ENCODE measurements at places on chromosomes 6 and 20.

- no peak for DNase-seq
These were observed 23.0 kb downstream of the CARMIL1 start for GRCh38 chr6:25302151-25302550.

DNA sequence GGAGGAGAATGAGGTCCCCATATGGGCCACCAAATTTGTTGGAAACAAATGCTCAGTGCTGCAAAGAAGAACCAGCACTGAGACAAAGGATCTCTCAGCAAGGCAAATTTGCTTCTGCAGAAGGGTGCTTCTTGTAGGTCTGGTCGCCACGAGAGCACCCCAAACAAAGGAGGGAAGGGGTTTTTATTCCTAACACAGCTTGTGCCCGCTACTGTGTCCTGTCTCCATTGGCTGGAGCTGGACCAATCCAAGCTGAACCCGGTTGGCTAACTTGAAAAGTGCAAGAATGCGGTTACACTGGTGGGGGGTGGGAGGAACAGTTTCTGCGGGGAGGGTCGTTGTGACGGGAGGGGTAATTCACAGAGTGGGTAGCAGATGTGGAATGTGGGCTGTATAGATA, 54.1 kb upstream of the TULP1 start:
- DNase-seq: no peak

DNA sequence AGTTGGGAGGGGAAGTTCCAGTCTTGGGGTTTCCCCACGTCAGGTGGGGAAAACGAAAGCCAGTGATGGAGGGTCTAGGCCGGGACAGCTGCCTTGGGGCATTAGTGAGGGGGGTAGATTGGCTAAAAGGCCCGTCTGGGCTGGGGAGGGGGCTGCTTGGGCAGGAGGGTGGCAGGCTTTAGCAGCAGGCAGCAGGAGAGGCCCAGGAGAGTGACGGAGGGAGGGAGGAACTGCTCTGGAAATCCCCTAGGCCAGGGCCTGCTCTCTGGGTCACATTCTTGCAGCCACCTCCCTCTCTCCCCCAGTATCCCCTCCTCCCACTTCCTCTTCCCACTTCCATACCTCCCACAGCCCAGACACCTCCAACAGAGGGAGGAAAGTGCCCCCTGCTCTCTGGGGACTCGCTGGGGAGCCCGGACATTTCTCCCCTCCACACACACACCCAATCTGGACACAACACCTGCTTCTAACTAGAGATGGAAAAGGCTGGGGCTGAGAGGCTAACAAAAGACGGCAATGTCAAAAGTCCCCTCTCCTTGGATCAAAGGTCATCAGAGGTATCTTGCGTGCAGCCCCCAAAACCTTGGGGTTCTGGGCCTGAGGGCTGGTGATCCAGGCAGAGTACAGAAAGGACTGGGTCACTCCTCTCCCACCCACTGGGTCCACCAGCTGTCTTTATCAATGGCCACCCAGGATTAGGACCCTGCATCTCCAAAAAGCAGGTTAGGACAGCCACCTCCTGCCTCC, 1.8 kb downstream of the NFKBIE start:
- no peak for DNase-seq

- no peak for DNase-seq
These were observed 68.2 kb downstream of the PSMG4 start for GRCh38 chr6:3326981-3327380.

DNA sequence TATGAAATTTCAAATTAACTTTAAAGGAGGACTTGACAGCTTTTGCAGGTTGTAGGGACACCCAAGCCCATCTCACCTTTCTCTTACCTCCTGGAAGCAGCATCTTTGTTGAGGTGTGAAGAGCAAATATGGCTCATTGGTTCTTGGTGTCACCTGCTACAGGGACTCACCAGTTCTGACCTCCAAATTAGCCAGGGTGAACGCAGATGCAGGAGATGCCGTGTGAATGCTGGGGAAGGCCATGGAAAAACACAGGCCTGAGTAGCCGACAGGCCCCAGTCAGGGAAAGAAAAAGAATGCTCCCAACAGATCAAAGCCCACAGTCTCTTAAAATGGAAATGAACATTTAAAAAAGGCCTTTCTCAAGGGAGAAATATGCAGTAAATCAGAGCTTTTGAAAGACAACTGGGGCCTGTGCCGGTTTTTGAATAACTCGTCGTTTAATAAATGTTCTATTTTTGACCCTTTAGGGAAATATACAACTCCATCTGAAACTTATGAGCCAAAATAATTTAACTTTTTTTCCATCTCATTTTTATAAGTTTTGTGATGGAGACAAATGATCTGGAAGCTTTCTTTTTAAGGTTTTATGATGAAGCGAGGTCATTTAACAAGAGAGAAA, 167.5 kb downstream of the CD83 start:
- no peak for DNase-seq

DNA sequence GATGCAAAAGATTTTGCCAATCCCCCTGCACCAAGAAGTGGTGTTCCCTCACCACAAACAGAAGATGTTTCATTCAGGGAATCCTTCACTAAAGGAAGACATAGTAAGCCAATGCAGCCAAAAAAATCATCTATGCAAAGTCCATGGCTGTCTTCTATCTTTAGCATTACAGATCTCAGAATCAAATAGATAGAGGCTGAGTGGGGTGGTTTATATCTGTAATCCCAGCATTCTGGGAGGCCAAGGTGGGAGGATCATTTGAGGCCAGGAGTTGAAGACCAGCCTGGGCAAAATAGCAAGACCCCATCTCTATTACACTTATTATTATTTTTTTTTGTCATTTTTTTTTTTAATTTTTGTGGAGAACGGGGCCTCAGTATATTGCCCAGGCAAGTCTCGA, 32.9 kb upstream of the ZNF217 start:
- DNase-seq: no peak

DNA sequence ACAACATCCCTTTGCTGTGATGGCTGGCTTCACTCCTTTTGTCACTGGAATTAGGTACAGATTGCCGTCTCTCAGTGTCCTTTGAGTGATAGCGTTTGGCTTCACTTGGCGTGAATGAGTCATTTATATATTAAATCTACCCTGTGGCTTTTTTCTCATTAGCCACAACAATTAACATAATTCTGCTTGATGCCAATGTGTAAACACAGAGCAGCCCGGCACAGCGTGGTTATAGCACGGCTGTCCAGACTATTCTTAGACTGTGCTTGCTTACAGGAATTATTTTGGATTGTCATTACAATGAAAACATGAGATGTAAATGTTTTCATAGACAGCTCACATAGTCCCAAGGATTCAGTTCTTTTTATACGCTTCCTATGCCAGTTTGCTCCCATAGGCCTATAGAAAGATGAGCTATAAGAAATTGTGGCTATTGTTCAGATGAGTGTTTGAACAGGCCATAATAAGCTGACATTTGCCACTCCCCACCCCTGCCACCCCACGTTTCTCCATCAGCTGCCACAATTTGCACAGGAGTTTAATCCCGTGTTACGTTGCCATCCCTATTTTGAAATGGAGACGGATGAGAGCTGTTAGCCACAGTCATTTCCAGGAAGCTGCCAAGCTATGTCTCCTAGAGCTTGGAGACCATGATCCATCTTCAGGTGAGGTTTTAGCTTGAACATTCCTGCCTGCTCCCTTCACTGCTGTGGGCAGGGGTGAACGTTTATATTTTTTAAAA, 65.9 kb downstream of the PPP1R14C start:
- no peak for DNase-seq

DNA sequence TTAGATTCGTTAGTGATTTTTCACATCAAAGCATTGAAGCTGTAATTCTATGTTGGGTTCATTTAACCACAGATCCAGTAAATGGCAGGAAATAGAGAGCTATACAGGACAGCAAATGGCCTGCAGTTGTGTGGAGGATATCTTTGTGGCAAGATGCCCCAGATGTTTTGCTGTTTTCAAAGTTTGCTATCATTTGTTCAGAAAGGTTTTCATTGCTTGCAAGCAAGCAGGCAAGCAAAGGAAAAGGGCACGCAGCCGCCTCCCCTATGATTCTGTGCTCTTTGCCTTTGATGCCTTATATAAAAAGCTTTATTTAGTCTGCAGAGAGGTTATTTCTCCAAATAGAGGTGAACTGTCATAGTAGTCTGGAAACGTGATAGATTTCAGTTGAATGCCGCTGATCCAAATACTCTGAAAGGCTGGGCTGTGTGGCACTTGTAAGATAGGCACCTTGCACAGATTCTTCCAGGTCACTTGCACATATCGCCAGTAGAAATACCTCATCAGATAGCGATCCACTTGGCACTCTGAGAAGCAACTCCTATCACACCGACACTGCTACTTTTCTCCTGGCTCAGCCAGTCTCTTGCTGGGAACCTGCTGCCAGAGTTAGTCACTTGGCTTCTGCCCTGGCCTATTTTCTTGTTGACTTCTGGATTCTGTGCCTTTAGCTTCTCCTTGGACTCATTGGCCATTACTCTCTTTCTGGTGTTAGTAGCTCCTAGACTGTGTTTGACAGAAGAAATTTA, 66.4 kb downstream of the UTRN start:
- DNase-seq: no peak

DNA sequence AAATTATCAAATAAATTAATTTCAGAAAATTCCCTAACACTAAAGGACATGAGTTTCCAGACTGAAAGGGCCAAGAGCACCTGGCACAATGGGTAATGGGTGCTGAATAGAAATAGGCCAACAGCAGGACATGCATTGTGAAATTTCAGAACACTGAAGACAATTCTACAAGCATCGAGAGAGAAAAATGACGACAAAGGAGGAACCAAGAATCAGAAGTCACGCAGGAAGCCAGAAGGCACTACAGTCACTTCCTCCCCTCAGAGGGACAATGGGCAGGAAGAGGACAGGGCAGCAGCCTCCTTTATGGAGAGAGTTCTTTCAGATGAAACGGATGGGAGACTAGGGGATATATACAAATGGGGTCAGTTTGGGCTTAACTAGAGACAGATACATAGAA, 29.6 kb downstream of the PCNA start:
- no peak for DNase-seq

- DNase-seq: no peak
These were observed 46.7 kb downstream of the RALY start for GRCh38 chr20:34040300-34040995.

- DNase-seq: no peak
These were observed 42.8 kb downstream of the MMS22L start for GRCh38 chr6:97240222-97240621.

- no peak for DNase-seq
These were observed 35.1 kb upstream of the FAM83C start for GRCh38 chr20:35327074-35327976.

GRCh38 chr6:125111219-125111983, 42.2 kb upstream of the TPD52L1 start:
- no peak for DNase-seq

GRCh38 chr6:160004419-160005175, 35.7 kb downstream of the IGF2R start:
- DNase-seq: no peak

GRCh38 chr6:114362957-114363356, 20.1 kb upstream of the HS3ST5 start:
- no peak for DNase-seq

- DNase-seq: no peak
These were observed 140.6 kb upstream of the SLC22A16 start for GRCh38 chr6:110617057-110617456.

GRCh38 chr20:38129893-38130609, 35.0 kb downstream of the TGM2 start:
- DNase-seq: no peak

DNA sequence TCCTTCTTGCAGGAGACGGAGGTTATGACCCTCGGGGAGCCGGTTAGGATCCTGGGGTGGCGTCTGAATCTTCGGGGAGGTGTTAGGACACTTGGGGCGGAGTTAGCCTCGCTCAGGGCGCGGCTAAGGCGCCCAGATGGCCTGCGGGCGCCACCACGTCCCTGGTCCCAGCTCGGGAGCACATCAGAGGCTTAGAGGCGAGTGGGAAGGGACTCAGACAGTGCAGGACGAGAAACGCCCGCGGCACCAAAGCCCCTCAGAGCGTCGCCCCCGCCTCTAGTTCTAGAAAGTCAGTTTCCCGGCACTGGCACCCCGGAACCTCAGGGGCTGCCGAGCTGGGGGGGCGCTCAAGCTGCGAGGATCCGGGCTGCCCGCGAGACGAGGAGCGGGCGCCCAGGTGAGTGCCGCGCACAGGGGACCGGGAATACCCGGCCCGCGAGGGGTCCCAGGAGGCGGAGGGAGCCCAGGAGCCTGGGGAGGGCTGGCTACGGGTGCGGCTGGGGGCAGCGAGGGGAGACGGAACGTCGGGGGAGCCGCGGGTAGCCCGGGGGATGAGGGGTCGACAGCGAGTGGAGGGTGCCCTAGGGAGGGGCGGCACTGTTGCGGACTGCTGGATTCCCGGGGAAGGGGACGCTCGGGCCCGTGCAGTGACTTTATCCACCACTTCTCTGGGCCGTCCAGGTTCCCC, at the start of gene HCK:
Gene HCK (plus strand): TSS at position 153 of the 688 bp plus-strand sequence.
- DNase-seq: no peak

DNA sequence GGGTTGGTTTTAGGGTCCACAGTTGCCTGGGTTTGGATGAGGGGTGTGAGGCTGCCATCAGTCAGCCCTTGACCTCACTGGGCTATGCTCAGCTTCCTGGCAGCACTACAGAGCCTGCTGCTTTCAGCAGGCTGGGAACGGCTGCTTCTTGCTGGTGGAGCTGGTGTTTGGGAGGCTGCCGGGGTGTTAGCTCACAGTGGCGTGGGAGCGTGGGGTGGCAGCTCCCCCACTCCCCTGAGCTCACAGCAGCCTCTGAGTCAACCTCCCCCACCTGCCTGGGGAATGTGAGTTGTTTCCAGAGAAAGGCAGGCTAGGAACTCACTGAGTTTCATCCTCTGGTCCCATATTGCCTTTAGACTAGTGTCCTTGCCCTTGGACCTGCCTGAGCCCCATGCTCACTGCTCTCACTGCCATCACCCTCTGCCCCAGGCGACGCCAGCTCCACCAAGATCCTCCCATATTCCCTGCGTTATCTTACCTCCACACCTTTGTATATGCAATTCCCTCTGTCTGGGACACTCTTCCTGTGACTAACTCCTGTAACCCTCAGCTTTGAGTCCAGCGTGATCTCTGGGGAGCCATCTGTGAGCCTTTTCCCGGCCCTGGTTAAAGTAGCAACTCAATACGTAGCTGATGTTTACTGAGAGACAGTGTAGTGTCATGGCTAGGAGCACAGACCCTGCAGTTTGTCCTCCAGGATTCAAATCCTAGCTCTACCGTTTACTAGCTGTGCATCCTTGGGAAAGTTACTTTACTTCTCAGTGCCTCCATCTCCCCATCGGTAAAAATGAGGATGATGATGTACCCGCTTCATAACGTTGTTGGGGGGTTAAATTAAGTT, 34.8 kb downstream of the PPP1R16B start:
- no peak for DNase-seq
